ENCODE measurements at places on chromosomes 6 and 20.

GRCh38 chr6:147699637-147700036 lies 191.1 kb downstream of the SAMD5 start:
- DNase-seq, result no peak

GRCh38 chr20:63966172-63966943 lies 3.4 kb downstream of the ZNF512B start:
- DNase-seq, result no peak

DNA sequence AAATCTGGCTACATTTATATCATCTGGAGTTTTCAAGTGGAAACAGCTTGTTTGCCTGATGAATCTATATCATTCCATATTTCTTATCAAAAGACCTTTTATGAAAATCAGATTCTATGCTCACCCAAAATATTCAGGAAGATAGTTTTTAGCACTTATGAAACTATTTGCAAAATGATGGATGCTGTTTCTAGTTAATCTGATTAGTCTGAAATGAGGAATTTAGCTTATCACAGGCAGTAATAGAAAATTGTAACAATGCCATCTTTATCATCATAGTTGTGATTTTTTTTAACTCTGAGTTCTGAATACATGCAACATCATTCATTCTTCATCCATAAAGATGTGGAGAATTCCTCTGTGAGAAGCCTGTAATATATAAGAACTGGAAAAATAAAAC lies 229.7 kb downstream of the PLCB1 start:
- no peak for DNase-seq

- DNase-seq, result no peak
These were observed 112.8 kb upstream of the INSM1 start for GRCh38 chr20:20255099-20255498.

GRCh38 chr6:118808793-118809638 lies 84.9 kb upstream of the ASF1A start:
- no peak for DNase-seq

- DNase-seq, result no peak
These were observed 5.3 kb downstream of the CDKN1A start for GRCh38 chr6:36683656-36684446.

DNA sequence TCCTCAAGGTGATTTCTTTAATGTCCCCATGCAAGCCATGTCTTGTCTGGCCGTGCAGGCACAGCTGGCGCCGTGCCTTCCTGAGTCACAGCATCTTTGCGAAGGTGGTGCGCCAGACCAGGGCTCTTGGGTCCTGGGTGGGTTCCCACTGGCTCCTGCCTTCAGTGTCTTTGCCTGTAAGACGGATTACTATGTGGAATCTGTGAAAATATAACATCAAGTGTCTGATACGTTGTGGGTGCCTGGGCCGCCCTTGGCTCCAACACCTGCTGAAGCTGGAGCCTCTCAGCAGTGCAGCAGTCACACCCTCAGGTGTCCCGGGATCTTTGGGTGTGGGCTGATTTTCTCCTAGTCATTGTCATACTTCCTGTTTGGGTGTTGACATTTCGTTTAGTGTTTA lies 3.2 kb downstream of the OSBPL2 start:
- DNase-seq, result no peak

- no peak for DNase-seq
These were observed 5.9 kb downstream of the RBM38 start for GRCh38 chr20:57396984-57397692.

DNA sequence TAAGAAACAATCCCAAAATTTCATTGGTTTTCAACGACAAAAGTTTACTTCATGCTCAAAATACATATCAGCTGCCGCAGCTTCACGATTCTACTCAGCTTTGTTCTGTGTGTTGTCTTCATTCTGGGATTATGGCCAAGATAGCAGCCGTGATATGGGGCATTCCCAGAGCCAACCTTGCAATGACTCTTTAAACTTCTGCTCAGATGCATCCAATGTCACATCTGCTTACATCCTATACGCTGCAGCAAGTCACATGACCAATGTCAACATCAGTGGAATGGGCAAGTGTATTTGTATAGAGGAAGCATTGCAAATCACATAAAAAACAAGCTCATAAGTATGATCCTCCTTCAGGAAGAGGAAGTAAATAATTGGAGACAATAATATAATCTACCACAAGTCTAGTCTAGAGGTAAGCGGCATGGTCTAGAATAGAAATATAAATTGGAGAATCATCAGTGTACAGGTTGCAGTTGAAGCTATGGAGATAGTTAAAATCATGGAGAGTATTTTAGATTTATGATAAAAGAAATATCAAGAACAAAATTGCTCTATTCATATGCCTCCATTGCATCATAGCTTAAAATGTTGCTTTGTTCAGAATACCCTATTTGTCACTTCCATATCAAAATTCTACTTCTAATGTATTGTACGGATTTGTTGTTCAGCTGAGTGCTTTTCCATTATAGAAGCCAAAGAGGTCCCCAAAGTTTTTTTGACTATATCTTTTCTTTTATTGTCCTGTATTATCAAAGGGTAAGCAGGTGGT lies 7.2 kb upstream of the C6orf141 start:
- no peak for DNase-seq

- no peak for DNase-seq
These were observed 6.4 kb downstream of the FGD2 start for GRCh38 chr6:37011656-37012378.

DNA sequence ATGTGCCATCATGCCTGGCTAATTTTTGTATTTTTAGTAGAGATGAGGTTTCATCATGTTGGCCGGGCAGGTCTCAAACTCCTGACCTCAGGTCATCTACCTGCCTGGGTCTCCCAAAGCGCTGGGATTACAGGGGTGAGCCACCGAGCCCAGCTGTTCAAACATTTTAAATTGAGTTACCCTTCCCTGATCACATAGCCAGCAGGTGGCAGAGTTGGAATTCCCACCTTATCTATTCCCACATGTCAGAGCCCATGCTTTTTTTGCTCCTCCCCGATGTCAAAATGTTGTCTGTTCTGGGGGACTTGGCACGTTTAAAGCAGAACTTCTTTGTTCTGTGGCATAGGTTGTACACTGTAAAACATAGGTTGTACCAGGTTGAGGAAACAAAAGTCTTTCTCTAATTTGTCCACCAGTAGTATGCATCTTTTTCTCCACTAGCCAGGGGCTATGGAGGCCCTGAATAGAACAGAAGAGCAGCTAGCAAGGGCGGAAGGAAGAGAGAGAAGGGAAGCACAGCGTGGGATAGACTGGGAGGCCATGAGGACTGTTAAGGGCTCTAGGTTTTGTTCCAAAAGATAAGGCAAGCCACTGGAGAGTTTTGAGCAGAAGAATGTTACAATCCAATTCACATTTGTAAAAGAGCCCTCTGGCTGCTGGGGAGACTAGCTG lies 7.3 kb upstream of the LBP start:
- no peak for DNase-seq
